M059J (cell line): ENCODE measurements at places on chromosomes 11 and 22.
A peak's percentile ranks its signal among the peaks of the same experiment; 100 is the strongest.

GRCh38 chr11:6746086-6746618, 25.6 kb downstream of the OR2AG2 start:
- no peak for DNase-seq

GRCh38 chr11:611001-611996, 4.5 kb downstream of the IRF7 start:
- no peak for DNase-seq

- DNase-seq, result peak; percentile 85
These were observed 141.6 kb downstream of the TRPC6 start for GRCh38 chr11:101442171-101442570.

GRCh38 chr11:19598456-19598855, 114.2 kb upstream of the NAV2 start:
- peak; percentile 69 for DNase-seq

GRCh38 chr22:38728871-38729796, 23.4 kb downstream of the GTPBP1 start:
- no peak for DNase-seq

DNA sequence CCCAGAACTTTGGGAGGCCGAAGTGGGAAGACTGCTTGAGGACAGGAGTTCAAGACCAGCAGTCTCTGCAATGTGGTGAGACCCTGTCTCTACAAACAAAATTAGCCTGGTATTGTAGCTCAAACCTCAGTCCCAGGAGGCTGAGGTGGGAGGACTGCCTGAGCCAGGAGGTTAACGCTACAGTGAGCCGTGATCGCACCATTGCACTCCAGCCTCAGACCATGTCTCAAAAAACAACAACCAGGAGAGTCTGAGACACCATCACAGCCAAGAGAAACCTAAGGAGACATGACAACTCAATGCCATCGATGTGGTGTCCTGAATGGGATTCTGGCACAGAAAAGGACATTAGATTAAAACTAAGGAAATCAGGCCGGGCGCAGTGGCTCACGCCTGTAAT, 28.3 kb upstream of the KDM2A start:
- DNase-seq, result no peak

DNA sequence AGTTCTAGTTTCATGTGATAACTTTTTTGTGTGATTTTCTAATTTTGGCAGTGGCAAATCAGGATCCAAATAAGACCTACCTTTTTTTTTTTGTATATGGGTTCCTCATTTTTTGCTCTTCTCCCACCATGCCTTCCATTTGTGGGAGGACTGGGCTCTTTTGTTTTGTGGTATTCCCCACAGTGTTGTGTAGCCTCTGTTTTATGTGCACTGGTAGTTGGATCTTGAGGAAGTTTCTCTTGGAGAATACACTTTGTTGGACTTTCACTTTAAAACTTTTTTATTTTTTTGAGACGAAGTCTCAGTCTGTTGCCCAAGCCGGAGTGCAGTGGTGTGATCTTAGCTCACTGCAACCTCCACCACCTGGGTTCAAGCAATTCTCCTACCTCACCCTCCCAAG, 39.7 kb downstream of the PPP6R3 start:
- DNase-seq, result no peak

DNA sequence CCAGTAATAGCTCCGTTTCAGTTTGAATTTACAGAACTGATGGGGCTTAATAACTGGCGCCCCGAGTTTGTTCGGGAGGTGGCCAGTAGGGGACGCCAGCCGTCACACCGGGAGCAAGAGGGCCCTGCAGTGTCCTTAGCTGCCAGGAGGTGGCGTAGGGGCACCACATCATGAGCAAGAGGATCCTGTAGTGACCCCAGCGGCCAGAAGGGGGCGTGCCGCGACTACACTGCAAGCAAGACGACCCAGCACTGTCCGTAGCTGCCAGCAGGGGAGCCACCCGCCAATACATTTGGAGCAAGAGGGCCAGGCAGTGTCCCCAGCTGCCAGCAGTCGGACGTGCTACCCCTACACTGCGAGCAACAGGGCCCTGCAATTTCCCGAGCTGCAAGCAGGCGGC, 663.7 kb upstream of the B3GAT1 start:
- DNase-seq, result peak; percentile 42

DNA sequence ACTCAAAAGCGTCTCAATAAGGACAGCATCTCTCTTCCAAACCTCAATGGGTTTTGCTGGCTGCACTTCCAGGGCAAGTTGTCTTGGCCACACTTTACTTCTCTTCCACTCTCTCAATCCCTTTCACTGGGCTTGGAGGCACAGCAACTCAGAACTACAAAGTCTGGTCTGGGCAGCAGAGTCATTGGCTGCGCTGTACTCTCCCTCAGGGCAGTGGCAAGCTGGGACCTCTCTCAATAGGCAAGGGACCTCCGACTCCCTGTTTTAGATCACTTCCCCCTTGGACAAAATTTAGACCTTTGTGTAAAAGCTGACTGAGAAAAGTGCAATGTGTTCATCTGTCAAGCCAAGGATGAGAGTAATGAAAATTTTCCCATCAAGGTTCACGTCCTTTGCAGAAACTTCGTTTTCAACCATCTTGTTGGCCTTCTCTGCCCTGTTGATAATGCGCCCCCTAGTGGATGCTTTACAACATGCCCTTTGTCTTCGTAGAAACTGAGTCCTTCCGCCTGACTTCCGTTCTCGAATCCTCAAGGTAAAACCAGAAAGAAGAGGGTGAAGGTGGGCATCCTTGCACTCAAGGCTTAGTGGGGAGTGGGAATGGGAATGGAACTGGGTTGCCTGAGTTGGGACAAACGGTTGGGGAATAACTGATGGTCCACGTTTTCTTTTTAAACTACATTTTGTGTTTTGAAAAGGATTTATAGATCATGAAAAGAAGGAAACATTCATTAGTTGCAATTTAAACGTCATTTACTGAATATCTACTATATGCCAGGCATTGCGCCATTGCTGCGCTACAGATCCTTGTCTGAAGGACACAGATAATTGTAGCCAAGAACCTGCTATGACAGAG, 99.1 kb downstream of the CD44 start:
- DNase-seq, result peak; percentile 45

GRCh38 chr11:88188251-88188931, 13.1 kb upstream of the RAB38 start:
- no peak for DNase-seq

DNA sequence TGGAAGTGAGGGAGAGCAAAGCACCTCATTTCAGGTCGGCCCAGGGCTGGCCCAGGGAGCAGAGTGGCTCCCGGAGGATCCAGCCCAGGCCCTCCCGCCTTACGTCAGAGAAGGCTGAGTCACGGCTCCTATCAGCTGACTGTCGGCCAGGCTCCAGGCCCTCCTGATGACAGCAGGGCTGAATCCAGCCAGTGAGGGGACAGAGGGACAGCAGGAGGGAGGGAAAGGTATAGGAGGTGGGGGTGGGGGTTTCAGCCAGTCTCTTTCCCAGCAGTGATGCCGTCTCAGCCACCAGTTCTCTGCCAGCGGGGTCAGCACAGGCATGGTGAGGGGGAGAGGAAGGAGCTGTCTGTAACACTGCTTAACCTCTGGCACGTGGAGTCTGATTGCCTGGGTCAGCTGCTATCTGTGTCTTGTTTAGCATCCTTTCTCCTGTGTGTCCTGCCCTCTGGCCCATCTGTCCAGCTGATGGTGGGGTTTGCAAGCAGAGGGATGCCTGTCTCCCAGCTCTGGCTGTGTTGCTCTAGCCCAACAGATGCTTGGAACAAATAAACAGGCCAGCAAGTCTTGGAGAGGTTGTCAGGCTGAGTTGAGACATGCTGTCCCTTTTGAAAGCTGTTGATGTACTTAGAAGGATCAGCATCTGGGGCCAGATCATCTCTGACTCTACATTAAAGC, 74.0 kb downstream of the ADAMTS15 start:
- peak; percentile 93 for DNase-seq

DNA sequence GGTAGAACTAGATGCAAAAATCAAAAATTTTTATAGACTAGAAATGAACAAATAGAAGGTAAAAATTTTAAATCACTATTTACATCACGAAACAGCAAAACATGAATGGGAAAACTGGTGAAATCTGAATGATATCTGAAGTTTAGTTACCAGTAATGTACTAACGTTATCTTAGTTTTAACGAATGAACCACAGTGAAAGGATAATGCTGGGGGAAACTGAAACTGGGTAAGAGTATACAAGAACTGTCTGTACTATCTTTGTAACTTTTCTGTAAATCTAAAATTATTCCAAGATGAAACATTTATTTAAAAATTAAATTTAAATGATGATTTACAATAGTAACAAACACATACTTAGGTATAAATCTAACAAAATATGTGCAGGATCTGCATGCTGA, 7.4 kb downstream of the GDPD4 start:
- DNase-seq, result no peak

- peak; percentile 42 for DNase-seq
These were observed 14.1 kb downstream of the CAPRIN1 start for GRCh38 chr11:34065505-34066203.

GRCh38 chr22:38432264-38432663, 22.7 kb downstream of the KCNJ4 start:
- DNase-seq, result peak; percentile 65

DNA sequence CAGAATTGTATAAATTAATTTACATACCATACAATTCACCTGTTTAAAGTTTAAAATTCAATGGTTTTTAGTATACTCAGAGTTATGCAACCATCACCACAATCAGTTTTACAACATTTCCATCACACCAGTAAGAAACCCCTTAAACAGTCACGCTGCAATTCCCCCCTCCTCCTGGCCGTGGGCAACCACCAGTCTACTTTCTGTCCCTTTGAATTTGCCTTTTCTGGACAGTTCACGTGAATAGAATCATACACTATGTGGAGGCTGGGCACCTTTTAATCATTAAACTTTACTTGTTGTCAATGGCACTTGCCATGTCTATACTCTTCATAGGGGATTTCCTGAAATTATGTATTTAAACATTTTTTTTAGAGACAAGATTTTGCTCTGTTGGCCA, 20.1 kb upstream of the SWAP70 start:
- no peak for DNase-seq

DNA sequence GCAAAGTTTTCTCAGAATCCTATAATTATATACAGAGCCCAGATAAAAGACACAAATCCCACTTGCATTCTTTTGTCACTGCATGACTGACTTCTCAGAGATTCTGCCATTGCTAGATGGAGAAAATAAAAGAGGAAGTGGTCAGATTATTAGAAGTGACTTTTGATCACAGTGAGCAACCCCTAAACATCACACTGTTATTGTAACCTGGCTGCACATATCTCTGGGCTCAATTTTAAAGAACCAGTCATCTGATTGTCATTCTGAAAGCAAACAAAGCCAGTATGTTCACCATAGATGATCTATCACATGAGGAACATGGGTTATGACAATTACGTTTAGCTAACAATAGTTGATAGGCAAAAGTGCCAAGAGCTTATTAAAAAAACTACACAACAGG, 47.8 kb downstream of the COPB1 start:
- DNase-seq, result peak; percentile 64

DNA sequence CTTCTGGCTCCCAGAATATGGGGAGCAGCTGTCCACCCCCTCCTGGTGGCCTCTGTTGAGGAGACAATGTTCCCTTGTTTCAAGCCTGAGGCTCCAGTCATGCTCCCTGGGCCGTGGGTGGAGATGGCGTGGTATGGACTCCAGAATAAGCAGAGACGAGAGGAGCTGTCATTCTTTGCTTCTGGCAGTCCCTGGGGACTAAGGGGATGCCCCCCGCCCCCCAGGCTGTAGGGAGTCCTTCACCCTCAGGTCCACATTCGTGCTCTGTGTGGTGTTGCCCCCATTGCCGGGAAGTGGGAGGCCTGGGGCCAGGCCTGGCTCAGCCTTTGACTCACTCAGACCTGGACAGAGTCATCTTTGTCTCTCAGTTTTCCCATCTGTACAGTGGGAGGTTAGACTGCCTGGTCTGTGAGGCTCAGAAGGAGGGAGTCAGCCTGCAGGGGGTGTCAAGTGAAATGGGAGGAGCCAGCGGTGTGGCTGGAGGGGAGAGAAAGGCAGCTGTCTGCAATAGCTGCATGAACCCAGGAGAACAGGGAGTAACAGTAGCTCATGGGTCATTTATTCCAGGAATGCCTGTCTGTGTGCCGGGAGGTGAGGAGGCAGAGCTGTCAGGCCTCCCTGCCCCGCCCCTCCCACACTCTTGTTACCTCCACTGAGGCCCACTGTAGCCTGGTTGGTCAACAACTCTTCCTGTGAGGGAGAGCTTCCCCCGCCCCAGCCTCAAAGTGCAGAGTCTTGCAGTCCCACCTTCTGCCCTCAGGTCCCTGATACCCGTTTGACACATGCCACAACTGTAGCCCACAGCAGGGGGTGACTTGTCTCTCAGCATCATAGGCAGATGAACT, 6.3 kb downstream of the ARHGEF17 start:
- peak; percentile 61 for DNase-seq

DNA sequence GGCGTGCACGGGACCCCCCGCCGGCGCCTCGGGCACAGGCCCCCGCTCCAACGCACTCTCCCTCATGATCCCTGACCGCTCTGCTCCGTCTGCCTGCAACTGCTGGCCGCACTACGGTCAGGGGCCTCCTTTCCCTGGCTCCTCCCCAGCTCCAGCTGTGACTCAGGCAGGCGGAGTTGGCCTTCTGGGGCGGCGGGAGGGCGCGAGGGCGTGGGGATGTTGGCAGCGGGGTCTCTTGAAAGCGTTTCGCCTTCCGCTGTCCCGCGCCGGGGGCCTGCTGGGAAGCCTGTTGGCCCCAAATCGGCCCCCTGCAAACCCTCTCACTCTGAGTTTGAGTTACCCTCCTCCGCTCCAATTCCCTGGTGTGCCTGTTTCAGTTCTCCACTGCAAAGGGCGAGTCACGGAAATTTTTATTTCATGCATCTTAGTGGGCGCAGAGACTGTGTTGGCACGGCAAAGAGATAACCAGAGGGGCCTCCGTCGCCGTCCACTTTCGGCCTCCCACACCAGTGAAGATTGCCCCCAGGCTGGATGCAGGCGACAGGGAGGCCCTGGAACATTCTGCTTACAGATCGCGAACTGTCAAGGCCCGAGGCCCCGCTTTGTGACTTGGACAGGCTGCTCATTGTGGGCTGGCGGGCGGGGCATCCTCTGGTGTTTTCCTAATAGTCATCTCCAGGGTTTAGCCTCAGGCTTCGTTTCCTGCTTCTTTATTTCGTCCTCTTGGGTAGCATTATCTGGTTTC, at the start of gene CAVIN3:
Gene CAVIN3, minus strand, starts transcription at position 91 of the 745 bp plus-strand sequence. Its CDS starts 25 bp downstream, at position 66.
- peak; percentile 92 for DNase-seq

GRCh38 chr22:24517446-24517845, 22.3 kb downstream of the UPB1 start:
- no peak for DNase-seq

- peak; percentile 67 for DNase-seq
These were observed 41.5 kb upstream of the PPARA start for GRCh38 chr22:46108564-46109473.

GRCh38 chr11:118224511-118225188, at the start of gene JAML:
Gene JAML, minus strand, starts transcription at chr11:118225011. Its CDS starts 10,145 bp downstream, at chr11:118214866.
- no peak for DNase-seq

GRCh38 chr11:8656291-8656690, 26.2 kb downstream of the TRIM66 start:
- no peak for DNase-seq

GRCh38 chr11:99160447-99160846, 139.7 kb downstream of the CNTN5 start:
- no peak for DNase-seq

GRCh38 chr11:20522536-20522935, 76.9 kb upstream of the SLC6A5 start:
- DNase-seq, result no peak

DNA sequence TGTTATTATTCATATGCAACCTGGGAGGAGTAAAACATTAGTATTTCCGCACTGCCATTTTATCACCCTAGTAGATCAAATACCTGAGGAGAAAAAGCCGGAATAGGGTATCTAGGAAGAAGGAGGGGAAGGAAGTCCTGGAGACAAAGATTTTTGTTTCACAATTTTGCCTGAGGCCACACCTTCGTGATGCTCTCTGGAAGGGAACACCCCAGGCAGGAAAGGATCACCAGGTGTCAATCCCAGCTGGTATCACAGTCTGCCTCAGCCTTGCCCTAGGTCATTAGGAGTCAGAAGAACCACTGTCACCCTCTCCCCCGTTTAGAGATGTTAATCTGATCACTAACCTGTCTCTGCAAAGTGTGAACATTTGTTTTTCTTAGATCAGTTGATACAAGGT, 35.4 kb upstream of the IGSF9B start:
- no peak for DNase-seq
